ENCODE measurements at places on chromosomes 11 and 22.

- DNase-seq, result no peak
Observed at GRCh38 chr11:73343076-73343873, 32.9 kb upstream of the RELT start.

DNA sequence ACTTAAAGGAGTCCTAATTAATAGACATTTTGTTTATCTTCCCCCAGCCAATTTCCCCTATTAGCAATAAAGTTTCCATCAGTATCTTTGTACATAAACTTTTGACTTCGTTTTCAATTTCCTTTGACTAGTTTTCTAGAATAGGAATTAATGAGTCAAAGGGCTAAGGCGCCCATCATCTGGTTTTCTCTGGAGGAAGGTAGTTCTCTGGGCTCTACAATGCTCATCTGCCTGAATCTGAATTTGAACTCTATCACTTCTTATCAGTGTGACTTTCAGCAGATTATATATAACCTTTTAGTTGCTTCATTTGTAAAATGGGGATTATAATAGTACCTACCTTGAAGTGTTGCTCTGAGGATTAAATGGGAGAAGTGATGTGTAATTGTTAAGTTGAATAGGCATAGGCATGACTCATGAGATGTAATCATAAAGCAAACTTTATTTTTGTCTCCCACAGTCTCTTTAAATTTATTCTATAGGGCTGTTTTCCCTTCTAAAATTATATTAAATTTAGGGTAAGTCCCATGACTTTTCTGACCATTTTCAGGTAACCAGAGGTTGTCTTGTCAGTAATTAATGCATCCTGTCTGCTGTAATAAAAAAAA lies 5.8 kb upstream of the TUB start:
- DNase-seq, result no peak

- DNase-seq, result no peak
Observed at GRCh38 chr11:101880222-101880621, 34.6 kb upstream of the CEP126 start.

DNA sequence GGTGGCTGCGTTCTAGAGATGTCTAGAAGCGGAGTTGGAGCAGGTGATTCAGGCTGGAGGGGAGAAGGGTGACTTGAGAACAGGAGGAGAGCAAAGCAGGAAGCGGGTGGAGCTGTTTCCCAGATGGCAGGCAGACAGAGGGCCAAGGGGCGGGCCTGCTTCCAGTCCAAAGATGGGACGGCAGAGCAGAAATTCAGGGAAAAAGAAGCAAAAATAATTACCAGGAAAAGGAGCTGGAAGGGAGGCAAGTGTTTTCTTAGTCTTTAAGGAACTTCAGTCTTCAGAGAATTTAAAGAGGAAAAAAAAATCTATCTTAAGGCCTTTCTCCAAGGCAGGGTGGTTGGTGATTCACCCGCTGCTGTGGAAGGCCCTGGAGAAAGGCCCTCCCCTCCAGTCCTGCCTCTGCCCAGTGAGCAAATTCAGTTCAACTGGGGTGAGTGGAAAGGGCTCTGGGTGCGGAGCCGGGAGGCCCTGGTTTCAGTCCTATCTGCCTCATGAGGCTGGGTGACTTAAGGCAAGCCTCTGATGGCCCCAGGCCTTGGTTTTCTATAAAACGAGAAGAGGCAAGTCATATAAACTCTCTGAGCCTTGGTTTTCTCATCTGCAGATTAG lies 4.5 kb upstream of the CREB3L1 start:
- DNase-seq, result no peak

- no peak for DNase-seq
Observed at GRCh38 chr11:112856591-112856990, 104.6 kb upstream of the NCAM1 start.

- DNase-seq, result no peak
Observed at GRCh38 chr22:38601221-38601764, 31.3 kb upstream of the DMC1 start.

- no peak for DNase-seq
Observed at GRCh38 chr11:8610532-8611116, 16.6 kb upstream of the STK33 start.

DNA sequence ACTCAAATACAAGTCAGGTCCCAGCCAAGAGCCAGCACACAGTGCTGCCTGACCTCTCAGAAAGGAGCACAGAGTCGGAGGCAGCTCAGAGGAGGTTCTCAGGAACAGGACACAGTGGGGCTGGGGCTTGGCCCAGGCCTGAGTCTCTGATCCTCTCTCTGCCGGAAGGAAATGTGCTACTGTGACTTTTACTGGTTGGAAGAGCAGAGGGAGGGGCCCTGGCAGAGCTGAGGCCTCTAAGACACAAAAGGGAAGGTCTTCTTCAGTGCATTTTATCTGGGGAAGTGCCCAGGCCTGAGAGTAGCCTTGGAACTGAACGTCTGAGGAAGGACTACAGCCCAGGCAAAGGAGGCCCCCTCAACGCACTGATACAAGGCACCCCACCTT lies 16.2 kb upstream of the CASTOR1 start:
- no peak for DNase-seq

GRCh38 chr11:64801158-64801464 lies 1.9 kb downstream of the MAP4K2 start:
- no peak for DNase-seq

GRCh38 chr11:33402066-33402465 lies 144.9 kb downstream of the HIPK3 start:
- DNase-seq, result no peak

DNA sequence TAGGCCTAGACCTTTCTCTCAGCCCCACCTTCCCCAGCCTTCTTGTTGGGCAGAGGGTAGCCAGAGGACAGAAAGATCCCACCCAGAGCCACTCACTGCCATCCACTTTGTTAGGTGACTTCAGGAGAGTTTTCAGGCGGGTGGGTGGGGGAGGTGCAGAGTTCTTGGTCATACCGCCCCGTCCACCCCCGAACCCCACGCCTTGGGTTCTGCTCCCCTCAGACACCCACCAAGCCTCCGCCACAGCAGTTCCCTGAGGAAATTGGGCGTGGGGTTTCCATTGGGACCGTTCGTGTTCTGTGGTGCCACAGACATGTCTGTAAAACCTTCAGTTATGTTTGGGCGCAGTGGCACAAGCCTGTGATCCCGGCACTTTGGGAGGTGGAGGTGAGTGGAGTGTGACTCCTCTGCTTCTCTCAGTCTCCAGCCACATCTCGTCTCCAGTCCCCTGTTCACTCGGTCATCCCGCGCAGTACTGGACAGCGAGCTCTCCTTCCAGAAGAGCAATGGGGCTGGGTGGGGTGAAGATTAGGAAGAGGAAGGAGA lies 1.5 kb downstream of the MIF start:
- DNase-seq, result no peak

- no peak for DNase-seq
Observed at GRCh38 chr11:120343429-120343828, 7.2 kb downstream of the ARHGEF12 start.

GRCh38 chr11:77126861-77127234 lies 1.2 kb upstream of the MYO7A start:
- no peak for DNase-seq

GRCh38 chr11:47204637-47204989 lies 10.2 kb upstream of the DDB2 start:
- no peak for DNase-seq

DNA sequence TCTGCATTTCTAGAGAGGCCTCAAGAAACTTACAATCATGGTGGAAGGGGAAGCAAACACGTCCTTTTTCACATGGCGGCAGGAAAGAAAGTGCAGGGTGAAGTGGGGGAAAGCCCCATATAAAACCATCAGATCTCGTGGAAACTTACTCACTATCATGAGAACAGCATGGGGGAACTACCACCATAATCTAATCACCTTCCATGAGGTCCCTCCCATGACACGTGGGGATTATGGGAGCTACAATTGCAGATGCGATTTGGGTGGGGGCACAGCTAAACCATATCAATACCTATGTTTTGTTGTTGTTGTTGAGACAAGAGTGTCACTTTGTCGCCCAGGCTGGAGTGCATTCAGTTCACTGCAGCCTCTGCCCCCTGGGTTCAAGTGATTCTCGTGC lies 29.9 kb downstream of the SFI1 start:
- DNase-seq, result peak; percentile 27

GRCh38 chr11:266676-267439 lies 11.3 kb upstream of the NLRP6 start:
- DNase-seq, result no peak

DNA sequence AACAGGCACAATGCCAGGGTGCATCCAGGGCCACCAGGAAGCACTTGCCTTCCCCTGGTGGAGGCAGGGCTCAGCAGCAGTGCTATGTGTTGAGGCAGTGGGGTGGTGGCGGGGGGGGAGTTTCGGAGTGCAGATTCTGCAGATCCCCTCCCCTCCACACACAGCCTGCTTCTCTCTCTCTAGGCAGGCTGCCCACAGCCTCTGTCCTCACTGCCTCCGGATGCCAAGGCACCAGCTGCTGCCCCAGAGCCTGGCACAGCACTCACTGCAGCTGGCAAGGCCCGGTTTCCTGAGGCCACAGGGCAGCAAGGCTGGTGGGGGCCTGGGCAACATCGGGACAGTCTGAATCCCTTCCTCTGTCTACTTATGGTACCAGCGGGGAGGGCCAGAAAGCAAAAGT lies 35.8 kb downstream of the NRXN2 start:
- no peak for DNase-seq

DNA sequence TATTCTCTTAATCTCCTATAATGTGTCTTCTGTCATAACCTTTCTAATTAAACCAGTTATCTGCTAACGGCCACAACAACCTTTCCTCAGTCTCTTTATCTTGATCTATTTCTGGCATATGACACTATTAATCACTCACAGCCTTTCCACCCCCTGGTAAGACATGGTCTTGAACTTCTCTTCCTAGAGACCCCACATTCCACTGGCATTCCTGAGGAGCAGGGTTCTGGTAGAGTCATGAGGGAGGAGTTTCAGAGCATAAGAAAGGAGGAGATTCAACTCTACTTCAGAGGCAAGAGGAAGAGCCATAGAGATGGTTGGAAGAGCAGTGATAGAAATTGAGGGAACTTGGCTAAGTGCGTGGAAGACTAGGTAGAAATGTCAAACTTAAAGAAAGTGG lies 325.6 kb downstream of the BLID start:
- no peak for DNase-seq

GRCh38 chr11:86664930-86665329 lies 7.5 kb downstream of the ME3 start:
- DNase-seq, result no peak

- DNase-seq, result no peak
Observed at GRCh38 chr11:60705895-60706294, 6.5 kb downstream of the MS4A8 start.

DNA sequence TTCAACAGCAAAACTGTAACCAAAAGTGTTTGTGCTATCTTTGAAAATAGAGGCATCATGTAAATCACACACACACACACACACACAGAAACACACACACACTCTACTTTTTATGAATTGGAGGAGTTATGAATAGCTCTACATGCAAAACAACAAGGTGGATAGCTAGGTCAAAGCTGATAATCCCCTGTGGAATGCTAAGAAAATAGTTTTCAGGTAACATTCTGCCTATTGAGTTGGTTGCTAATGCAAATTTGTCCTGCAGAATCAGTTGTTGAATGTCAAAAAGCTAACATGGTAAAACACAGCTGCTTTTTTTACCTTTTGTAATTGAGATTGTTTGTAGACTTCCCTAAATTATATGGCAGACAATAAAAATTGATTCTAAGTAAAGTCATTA lies 1658.4 kb upstream of the RAG2 start:
- DNase-seq, result no peak

- no peak for DNase-seq
Observed at GRCh38 chr11:3929649-3930048, 74.2 kb downstream of the STIM1 start.

GRCh38 chr11:108662700-108663099 lies 2.2 kb upstream of the DDX10 start:
- no peak for DNase-seq

GRCh38 chr11:121070951-121071845 lies 29.8 kb upstream of the TECTA start:
- DNase-seq, result no peak

DNA sequence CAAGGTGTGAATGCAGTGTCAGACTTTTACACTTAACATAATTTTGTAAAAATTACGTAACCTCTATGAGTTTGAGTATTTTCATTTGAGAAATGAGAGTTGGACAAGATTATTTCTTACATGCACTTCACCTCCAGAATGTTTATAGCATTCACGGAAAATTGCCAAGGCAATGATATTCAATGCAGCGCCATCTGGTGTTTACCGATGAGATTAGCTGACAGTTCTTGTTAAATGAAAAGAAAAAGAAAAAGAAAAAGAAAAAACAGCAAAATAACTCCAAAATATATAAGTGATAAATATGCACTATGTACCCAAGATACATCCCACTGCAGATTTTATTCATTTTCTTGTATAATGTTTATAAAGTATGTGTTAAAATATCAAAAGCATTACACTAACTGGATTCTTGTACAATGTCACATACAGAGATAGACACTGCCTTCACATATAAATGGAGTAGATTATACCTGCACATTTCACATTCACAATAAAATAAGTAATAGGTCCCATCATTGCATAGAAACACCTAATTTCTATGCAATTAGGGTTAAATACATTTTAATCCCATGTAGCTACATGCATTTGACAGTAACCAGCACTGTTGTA lies 976.3 kb upstream of the FAT3 start:
- DNase-seq, result no peak

GRCh38 chr11:8766043-8766987 lies 83.7 kb downstream of the RPL27A start:
- no peak for DNase-seq

- no peak for DNase-seq
Observed at GRCh38 chr11:86181379-86181778, 63.2 kb upstream of the EED start.

GRCh38 chr11:123430721-123431497 lies 840 bp downstream of the GRAMD1B start:
- peak; percentile 37 for DNase-seq

GRCh38 chr11:118153516-118153915 lies 893 bp upstream of the SCN4B start:
- DNase-seq, result no peak

DNA sequence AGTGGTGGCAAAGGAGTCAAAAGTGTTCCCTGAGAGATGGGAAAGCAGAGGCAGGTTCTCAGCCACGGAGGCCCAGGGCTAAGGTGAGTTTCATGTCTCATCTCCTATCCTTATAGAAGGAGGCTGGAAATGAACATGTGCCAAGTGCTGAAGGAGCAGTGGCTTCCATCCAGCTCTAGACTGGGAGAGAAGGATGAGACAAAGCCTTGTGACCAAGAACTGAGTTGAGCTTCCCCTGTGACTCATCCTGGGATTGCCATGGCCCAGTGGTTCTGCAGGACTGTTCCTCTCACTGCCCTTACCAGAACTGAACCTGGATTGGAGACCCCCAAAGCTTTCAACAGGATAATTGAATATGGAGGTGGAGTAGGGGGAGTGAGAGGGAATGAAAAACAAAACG lies 16.7 kb upstream of the OR9Q1 start:
- DNase-seq, result no peak

DNA sequence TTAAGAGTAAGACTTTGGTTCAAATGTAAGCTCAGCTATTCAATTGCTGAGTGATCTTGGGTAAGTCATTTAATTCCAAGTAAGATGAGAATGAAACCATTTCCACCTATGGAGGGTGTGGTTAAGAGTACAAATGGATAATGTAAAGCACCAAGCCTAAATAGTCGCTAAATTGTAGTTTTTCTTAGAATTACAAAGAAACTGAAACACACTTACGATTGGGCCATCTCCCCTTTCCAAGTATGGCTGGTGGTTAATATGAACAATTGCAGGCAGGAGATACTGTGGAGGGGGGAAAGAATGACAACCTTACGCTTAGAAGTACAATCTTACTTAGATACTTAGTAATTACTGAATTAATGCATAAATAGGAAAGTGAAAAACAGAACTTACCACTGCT lies 8.2 kb downstream of the DDX17 start:
- DNase-seq, result no peak

- peak; percentile 41 for DNase-seq
Observed at GRCh38 chr11:61891331-61892084, at the start of gene FADS3. FADS3 (minus strand) TSS chr11:61891545; CDS start chr11:61891381, 164 bp downstream.
